ENCODE measurements at places on chromosomes 1 and 21. TPM values are rescaled to one million over a fixed set of nuclear protein-coding genes. Genes with fewer than 3 reads are reported as not detected.
A peak's percentile ranks its signal among the peaks of the same experiment; 100 is the strongest.

DNA sequence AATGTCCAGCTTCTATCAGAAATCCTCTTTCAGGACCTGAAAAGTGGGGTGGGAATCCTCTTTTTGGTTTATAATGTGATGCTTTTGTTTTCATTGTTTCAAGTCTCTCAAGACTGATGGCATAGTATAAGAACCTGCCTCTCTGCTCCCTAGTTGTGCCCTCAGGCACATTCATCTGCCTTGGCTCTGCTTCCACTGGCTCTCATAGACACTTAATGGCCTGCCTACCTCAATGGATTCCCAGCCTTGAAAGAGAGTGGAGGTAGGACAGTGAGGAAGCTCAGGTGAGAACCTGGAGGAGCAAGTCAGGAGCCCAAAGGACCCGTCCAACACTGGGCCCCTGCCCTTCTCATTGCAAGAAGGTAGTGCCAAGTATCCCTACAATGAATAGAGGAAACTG is 4.8 kb downstream of the TTLL7 start:
- no peak overlapping the region for H3K4me3 ChIP-seq
- DNase-seq: no peak
- H3K27ac ChIP-seq: no peak overlapping the region
- no peaks in the 10 kb centered on the region for H3K27me3 ChIP-seq

DNA sequence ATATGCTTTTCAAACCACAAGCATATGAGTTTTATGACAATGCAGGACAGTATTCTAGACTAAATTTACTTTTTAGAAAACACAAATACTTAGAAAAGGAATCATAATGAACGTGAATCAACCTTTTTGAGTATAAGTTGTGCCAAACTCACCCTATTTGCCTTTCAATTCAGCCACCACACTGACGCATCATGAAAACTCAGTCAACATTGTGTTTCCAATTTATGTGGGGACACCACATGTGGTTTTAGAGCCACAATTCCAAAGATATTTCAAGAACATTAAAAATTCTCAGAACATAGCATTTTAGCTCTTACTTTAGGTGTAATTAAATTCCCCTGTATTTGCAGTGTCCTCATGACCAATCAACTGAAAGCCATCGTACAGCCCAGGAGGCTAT is 118.8 kb downstream of the PTBP2 start:
- H3K4me1 ChIP-seq: no peaks in the 10 kb centered on the region
- H3K27me3 ChIP-seq: no peaks in the 10 kb centered on the region
- H3K4me3 ChIP-seq: no peak overlapping the region
- DNase-seq: no peak

- no peak overlapping the region for H3K27ac ChIP-seq
- H3K4me3 ChIP-seq: no peak overlapping the region
Observed at GRCh38 chr1:78072216-78072615, 26.4 kb downstream of the GIPC2 start.

GRCh38 chr1:56817716-56818463 is 1.3 kb downstream of the FYB2 start:
- H3K4me3 ChIP-seq: no peak overlapping the region
- H3K27me3 ChIP-seq: no peaks in the 10 kb centered on the region
- DNase-seq: no peak
- no peak overlapping the region for H3K27ac ChIP-seq
- no peaks in the 10 kb centered on the region for H3K36me3 ChIP-seq
- H3K4me1 ChIP-seq: no peaks in the 10 kb centered on the region

DNA sequence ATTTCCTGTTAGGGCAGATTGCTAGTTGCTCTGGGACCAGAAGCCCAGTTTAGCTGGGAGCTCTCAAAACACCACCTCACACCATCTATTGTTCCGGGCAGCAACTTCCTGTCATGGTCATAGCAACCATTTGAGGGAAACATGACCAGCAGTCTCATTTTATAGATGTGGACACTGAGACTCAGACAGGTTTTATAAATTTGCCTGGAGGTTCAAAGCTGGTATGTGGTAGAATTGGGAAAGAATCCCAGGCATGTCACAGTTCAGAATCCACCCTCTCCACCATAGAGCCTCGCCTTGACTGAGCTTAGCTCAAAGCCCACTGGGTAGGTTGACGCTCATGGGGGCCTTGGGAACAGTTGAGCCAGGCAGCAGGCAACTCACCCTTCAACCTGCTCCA is 14.0 kb upstream of the TRIM67 start:
- H3K27ac ChIP-seq: no peak overlapping the region
- H3K27me3 ChIP-seq: no peaks in the 10 kb centered on the region
- H3K4me1 ChIP-seq: no peaks in the 10 kb centered on the region
- DNase-seq: no peak

DNA sequence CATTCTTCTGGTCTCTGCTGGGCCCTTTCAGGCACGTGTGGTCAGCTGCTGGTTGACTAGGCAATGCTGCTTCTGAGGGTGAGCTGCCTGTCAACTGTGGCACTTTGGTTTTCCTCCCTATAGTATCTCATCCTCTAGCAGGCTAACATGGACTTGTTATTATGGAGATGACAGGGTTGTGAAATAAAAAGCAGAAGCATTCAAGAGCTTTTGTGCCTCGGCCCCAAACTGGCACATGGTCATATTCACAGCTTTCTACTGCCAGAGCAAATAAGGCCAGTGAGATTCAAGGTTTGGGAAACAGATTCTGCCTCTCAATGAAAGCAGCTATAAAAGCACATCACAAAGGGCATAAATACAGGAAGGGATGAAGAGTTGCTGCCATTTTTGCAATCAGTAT is 1.6 kb upstream of the ZNF124 start:
- no peaks in the 10 kb centered on the region for H3K4me1 ChIP-seq
- H3K4me3 ChIP-seq: no peak overlapping the region

GRCh38 chr1:3928586-3928985 is 28.5 kb upstream of the C1orf174 start:
- H3K4me1 ChIP-seq: no peaks in the 10 kb centered on the region
- DNase-seq: no peak
- no peak overlapping the region for H3K27ac ChIP-seq
- peaks cover 16% of the 10 kb centered on the region for H3K27me3 ChIP-seq
- H3K36me3 ChIP-seq: no peaks in the 10 kb centered on the region
- no peak overlapping the region for H3K4me3 ChIP-seq

DNA sequence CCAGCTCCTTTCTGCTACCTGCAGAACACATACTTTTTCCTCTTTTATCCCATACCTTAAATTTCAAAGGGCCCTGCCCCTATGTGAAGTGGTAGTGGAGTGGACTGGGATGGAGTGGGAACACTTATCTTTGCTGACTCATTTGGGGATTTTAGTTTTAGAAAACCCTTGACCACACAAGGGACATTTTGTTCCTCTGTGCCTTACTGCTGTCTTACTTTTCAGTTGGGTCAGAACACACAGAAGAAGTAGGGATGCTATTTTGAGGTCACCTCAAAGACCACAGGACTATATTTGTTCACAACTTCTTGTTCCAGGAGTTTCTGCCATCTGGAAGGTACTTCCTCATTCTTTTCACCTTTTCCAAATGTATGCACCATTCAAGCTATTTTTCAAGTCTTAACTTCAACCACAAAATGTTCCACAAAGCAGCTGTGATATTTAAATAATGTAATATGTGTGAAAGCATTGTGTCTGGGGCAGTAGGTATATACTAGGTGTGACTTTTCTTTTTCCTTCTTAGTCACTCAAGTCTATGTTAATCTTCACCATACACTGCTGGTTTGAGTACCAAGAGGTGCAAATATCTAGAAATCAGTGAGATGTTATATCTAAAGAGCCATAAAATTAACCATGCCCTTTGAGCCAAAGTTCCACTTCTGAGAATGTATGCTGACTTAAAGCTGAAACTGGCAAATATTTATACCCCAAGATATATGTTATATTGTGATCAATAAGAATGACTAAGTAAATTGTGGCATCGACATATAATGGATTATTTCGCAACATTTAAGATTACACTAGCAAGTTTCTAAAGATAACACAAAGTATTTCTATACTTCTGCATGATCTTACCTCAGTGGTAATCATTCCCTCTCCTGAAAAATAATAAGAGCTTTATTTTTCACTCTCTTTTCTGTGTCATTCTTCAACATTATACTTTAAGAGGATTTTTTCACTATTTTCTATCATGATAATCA is 308.5 kb downstream of the MRPL39 start:
- no peak overlapping the region for H3K27ac ChIP-seq
- no peaks in the 10 kb centered on the region for H3K27me3 ChIP-seq
- no peaks in the 10 kb centered on the region for H3K4me1 ChIP-seq
- no peak overlapping the region for H3K4me3 ChIP-seq
- H3K36me3 ChIP-seq: no peaks in the 10 kb centered on the region

GRCh38 chr1:201841265-201841912 is 12.4 kb downstream of the IPO9 start:
- H3K4me1 ChIP-seq: no peaks in the 10 kb centered on the region
- no peak for DNase-seq
- no peak overlapping the region for H3K27ac ChIP-seq
- no peaks in the 10 kb centered on the region for H3K36me3 ChIP-seq
- H3K27me3 ChIP-seq: no peaks in the 10 kb centered on the region

DNA sequence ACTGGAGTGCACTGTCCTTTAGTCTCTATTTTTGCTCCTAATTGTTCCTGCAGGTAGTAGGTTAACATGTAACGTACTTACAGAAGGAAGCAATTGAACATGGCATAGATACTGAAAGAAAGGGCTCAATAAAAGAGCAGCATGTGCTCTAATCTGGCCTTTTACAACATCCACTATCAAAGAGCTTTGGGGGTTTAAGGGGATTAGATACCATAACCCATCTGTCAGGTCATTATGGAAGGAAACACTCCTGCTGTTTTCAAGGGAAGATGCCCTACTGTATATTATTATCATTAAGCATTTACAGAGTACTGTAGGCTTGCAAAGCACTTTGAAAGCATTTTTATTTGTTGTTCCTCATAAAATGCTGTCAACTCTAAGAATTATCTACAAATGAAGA is 152.8 kb downstream of the TTLL7 start:
- no peak overlapping the region for H3K27ac ChIP-seq
- H3K4me1 ChIP-seq: no peaks in the 10 kb centered on the region
- no peaks in the 10 kb centered on the region for H3K27me3 ChIP-seq
- H3K4me3 ChIP-seq: no peak overlapping the region
- DNase-seq: no peak

DNA sequence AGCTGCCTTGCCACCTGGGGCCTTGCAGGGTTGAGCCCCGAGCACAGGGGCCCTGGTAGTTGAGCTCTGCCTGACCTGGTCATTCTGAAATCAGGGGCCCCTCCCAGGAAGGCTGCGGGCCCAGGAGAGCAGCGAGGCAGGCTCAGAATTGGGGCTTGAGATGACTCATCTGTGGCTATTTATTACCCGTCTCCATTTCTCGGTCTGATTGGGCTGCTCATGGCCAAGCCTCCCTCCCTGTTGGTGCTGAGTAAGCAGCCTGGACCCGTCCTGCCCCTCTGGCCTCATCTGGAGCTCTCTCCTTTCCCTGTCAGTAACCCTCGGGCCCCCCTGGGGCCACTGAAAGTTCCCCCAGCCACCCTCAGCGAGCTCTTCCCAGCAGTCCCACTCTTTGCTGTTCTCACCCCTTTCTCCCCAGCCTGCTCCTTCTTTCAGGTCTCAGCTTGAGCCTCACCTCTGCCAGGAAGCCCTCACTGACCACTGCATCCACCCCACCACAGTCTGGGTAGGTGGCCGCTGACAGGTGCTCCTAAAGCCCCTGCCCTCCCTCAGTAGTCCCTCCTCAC is 11.0 kb upstream of the TNFRSF8 start:
- peak overlapping the region; percentile 6 for H3K4me3 ChIP-seq
- peak; percentile 65 for DNase-seq
- H3K27me3 ChIP-seq: no peaks in the 10 kb centered on the region

GRCh38 chr1:162696286-162696862 is 64.1 kb downstream of the DDR2 start:
- H3K27me3 ChIP-seq: no peaks in the 10 kb centered on the region
- peaks cover 32% of the 10 kb centered on the region for H3K4me1 ChIP-seq
- DNase-seq: peak; percentile 51
- peak overlapping the region; percentile 44 for H3K4me3 ChIP-seq
- peak overlapping the region; percentile 45 for H3K27ac ChIP-seq

GRCh38 chr1:26626994-26627393 is 68.8 kb upstream of the ARID1A start:
- no peak overlapping the region for H3K27ac ChIP-seq
- H3K4me3 ChIP-seq: no peak overlapping the region
- no peaks in the 10 kb centered on the region for H3K36me3 ChIP-seq
- no peak for DNase-seq
- H3K27me3 ChIP-seq: no peaks in the 10 kb centered on the region

DNA sequence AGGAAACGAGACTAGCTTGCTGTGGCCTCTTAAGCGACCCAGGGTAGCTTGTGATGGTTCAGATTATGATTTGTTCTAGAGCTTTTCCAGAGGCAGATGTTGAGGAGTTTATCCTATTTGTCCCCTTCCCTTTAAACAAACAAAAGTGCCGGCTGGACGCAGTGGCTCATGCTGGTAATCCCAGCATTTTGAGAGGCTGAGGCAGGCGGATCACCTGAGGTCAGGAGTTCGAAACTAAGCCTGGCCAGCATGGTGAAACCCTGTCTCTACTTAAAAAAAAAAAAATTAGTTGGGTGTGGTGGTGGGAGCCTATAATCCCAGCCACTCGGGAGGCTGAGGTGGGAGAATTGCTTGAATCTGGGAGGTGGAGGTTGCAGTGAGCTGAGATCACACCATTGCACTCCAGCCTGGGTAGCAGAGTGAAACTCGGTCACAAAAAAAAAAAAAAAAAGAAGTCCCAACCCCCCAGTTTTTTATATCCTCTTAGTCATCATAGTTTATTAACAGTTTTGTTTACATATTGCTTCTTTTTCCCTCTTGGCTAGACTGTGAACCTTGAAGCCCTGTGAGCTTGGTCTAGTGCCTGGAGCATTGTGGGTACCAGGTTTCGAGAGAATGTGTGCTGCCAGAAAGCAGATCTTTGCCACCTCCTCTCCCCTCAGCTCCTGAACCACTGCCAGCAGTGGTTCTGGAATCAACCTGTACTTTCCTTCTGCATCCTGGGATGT is 29.8 kb downstream of the MAPKAPK2 start:
- no peak for DNase-seq
- peaks cover 6% of the 10 kb centered on the region for H3K4me1 ChIP-seq
- H3K27me3 ChIP-seq: no peaks in the 10 kb centered on the region

DNA sequence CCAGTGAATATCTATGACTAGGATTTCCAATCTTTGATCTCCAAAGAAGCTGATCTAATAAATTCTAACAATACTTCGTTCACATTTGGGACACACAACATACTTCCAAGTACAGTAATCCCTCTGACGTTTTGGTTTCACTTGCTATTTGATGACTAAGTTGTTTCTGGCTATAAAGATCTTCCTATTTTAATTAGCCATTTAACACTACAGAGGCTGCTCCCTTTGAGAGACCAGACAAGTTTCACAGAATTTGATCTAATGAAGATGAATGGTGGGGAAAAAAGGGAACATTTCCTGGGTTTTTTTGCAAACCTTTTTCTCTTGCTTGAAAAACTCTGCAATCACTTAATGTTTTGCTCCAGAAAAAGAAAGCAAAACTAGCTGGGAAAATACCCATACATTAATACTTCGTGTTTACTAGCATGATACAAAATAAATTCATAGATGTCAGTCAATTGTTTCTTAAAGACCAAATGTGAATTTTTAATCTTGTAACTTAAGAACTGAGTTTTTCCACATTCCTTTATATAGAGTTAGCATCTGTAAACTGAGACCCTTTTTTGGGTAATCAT is 28.0 kb upstream of the GLIS1 start:
- H3K27me3 ChIP-seq: no peaks in the 10 kb centered on the region
- H3K4me1 ChIP-seq: no peaks in the 10 kb centered on the region
- no peak overlapping the region for H3K27ac ChIP-seq
- H3K36me3 ChIP-seq: peaks cover 23% of the 10 kb centered on the region

The RPE65 gene
- total RNA-seq: not detected

The LAD1 gene
- 56.1 TPM for total RNA-seq

The SMCP gene
- not detected for total RNA-seq
